ENCODE measurements at places on chromosomes 11 and 22.
A peak's percentile ranks its signal among the peaks of the same experiment; 100 is the strongest.

DNA sequence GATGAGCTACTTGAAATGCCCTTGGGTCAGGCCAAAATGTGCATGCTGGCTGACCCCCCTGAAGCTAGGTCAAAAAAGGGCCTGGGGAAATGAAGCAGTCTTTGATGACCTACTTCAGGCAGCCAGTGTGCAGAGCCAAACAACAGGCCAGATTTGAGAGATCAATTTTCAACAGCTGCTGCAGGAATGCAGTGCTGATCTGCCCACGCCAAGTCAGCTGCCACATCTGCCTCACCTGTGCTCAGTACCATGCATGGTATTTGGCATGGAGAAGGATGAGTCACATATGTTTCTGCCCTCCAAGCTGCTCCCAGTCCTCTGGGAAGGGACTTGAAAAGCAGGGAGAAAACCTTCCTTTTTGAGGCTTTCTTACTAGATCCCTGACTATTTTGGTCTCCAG, 35.8 kb downstream of the MTNR1B start:
- no peak for DNase-seq

- no peak for DNase-seq
Measured at GRCh38 chr11:94519478-94520084, 7.3 kb downstream of the C11orf97 start.

DNA sequence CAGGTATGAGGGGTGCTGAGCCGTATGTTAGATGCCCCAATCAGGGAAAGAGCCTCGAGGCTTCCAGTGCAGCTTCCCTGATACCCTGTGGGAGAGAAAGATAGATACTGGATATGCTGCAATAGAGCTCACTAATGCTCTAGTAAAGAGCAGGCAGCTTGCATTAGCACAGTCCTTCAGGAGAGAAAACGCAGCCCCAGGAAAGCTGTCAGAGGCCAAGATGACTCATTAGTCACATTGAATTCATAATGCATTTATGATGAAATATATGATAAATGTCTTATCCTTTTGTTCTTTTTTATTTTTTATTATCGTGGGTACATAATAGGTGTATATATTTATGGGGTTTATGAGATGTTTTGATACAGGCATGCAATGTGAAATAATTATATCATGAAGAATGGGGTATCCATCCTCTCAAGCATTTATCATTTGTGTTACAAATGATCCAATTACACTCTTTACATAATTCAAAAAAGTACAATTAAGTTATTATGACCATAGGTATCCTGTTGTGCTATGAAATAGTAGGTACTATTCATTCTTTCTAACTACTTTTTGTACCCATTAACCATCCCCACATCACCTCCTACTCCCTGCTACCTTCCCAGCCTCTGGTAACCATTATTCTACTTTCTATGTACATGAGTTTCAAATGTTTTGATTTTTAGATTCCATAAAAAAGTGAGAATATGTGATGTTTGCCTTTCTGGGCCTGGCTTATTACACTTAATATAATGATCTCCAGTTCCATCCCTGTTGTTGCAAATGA, 94.5 kb upstream of the TOP3B start:
- DNase-seq = no peak

- DNase-seq = no peak
Measured at GRCh38 chr11:93654226-93654625, 7.3 kb upstream of the CEP295 start.

- DNase-seq = no peak
Measured at GRCh38 chr11:12359761-12360160, 17.6 kb upstream of the PARVA start.

DNA sequence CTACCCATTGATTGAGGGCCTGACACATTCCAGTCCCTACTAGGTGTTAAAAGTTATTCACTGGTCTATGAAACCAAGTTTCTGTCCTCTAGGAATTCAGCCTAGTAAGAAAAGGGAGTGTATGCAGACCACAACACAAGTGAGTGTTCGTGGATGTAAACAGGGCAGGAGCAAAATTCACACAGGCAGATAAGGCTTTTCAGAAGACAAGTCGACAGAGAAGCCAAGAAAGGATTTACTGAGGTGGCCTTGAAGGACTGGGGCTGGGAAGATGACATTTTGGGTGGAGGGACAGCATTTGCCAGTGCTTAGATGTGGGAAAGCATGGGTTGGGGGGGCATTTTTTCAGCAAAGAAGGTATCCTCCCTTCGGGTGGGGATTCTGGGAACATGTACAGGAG, 76.2 kb downstream of the TSPAN18 start:
- DNase-seq = no peak

GRCh38 chr11:32487270-32487669, 51.9 kb upstream of the WT1 start:
- DNase-seq = no peak

DNA sequence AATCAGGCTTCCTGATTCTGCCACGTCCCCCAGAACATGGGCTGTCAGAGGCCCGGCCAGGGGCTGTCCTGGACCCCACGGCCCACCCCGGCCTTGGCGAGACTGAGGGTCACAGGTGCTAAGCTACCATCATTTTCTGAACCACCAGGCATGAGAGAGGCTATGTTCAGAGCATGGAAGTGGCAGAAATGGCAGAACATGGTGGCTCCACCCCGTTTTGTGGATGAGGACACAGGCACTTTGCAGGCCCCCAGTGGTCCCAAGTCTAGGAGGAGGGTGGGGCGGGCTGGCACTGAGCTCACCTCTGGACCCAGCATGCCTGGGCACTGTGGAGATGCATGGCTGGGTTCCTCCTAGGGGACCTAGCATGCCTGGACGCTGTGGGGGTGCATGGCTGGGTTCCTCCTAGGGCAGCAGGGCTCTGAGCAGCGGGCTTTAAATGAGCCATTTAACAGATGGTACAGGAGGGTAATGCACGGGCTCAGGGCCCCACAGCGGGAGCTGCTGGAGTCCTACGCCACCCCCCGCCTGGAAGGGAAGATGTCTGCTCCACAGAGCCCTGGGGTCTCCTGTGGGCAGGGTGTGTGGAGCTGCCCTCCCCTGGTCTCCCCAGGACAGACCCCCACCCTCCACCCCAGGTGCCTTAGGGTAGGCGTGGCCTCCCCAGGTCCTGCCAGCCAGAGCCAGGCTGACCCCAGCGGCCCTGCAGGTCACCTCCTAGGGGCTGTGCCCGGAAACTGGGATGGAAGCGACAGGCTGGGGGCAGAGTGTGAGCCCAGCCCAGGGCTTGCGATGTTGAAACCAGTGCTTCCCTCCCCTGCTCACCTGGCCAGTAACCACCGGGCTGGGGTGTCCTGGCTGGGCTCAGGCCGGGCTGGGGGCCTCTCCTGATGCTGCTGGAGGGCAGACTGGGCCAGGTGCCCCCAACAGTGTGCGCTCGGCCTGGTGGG, 6.1 kb upstream of the MUC5AC start:
- DNase-seq = no peak

- DNase-seq = no peak
Measured at GRCh38 chr22:46175631-46176030, 25.3 kb downstream of the PPARA start.

DNA sequence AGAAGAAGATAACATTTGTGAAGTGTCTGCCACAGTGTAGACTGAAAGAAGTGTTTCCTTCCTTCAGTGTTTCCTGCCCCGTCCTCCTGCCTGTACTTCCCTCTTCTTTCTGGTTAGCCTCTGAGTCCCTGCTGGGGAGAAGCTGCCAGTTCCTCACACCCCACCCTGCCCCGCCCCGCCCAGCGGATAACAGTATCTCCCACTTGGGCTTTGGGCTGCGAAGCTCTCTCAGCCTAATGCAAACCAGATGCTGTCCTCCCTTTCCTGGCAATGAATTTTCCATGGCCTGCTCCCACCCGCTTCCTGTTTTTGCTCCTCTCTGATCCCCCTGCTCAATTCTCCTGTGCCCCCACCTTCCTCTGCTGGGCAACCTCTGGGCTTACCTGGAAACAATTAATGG, 5.2 kb upstream of the RAB3IL1 start:
- peak; percentile 55 for DNase-seq

- peak; percentile 10 for DNase-seq
Measured at GRCh38 chr11:116344601-116345000, 428.2 kb downstream of the BUD13 start.

DNA sequence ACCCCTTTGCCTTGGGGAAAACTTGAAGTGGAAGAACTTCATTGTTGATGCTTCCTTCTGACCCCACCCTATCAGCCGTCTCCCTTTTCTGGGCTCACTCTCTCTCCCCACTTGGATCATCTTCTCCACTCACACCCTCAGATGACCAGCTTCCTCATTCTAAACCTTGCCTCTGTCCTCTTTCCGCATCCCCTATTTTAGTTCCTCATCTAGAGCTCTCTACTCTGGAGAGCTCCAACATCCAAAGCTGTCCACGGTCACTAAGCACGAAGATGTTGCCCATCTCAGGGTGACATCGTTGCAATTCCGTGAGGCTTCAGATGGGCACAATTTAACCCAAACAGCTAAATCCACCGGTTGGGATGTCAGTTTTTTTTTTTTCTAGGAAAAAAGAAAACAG, 31.6 kb upstream of the ME3 start:
- DNase-seq = no peak

GRCh38 chr11:108927791-108928545, 263.1 kb downstream of the DDX10 start:
- DNase-seq = no peak

DNA sequence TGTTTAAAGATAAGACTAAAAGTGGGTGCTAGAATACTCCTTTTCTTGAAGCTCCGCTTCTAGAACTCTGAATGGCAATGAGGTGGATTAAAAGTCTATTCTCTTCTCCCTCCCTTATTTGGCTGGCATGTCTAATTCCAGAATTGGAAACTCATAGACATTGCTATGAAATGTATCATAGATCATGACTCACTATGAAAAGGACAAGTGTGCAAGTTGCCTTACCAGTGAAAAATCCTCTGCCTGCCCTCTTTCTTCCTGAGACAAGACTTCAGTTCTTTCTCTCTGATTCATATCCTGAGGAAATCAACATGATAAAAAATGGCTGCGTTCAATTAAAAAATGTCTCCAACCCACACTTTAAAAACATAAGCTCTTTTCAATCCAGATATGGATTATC, 73.2 kb upstream of the BLID start:
- DNase-seq = no peak

- no peak for DNase-seq
Measured at GRCh38 chr11:119589001-119589400, 140.0 kb downstream of the NECTIN1 start.

DNA sequence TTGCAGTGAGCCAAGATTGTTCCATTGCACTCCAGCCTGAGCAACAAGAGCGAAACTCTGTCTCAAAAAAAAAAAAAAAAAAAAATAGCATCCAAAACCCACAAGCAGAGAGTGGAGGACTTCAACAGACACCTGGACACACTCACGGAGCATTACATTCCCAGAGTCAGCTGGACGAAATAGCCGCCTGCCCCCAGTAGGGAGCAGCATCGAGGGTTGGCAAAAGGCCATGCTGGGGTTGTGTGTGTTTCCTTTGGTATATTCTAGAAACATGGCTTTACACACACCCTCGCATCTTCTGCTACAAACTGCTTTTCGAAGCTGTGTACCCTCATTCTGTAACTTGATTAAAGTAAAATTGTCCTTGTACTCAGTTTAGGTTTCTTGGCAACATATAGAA, 5.3 kb downstream of the ADA2 start:
- DNase-seq = no peak

DNA sequence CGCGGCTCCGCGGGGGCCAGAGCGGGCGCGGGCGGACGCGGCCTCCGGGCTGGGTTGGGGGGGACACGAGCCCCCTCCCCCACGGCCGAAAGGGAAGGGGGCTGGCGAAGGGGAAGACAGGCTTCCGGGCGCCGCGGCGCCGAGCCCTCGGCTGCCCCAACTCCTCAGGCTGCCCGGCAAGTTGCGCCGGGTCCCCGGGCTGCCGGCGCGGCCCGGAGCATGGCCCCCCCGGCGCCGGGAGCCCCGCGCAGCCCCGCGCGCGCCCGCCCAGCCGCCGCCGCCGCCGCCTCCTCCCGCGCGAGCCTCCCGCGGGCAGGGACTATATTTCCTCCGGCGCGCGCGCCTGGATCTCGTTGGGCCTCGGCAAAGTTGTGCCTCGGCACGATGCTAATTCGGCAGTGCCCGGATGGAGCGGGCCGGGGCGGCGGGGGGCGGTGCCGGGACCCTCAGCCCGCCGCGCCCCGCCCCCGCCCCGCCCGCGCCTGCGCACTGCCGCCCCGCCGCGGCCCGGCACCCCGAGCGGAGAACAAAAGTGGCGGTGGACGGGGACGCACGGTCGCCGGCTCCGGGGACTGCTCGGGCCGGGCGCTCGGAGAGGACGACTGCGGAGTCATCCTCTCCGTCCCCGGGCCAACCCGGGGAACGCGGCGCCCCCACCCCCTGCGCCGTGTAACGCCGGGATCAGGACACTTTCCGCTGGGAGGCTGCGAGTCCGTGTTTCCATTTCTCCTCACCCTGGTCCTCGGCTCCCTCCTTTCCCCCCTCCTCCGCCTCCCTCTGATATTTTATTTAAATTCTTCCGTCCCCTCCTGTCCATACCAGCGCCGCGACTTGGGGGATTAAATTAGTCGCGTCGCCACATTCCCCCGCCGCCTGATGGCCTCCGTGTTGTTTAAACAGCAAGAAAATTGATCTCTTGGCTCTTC, at the start of gene PHF21B:
Gene PHF21B, minus strand, starts transcription at position 400 of the 926 bp plus-strand sequence. CDS start 456 bp downstream, outside the sequence.
- no peak for DNase-seq

DNA sequence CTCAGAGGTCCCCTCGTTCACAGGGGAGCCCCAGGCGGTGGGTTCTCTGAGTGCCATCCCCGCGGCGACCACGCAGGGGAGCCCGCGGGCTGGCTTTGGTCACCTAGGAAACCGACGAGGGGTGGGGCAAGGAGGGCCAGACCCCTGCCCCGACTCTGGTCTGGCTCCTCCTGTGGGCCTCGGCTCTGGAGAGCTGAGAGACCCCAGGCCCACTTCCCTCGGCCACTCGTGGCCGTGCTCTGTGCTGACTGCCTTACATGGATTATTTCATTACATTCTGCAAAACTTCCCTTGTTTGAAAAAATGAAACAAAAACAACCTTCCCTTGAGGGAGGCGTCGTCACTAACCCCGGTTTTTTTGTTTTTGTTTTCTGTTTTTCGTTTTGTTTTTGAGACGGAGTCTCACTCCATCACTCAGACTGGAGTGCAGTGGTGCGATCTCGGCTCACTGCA, 15.1 kb upstream of the CYTH4 start:
- no peak for DNase-seq

DNA sequence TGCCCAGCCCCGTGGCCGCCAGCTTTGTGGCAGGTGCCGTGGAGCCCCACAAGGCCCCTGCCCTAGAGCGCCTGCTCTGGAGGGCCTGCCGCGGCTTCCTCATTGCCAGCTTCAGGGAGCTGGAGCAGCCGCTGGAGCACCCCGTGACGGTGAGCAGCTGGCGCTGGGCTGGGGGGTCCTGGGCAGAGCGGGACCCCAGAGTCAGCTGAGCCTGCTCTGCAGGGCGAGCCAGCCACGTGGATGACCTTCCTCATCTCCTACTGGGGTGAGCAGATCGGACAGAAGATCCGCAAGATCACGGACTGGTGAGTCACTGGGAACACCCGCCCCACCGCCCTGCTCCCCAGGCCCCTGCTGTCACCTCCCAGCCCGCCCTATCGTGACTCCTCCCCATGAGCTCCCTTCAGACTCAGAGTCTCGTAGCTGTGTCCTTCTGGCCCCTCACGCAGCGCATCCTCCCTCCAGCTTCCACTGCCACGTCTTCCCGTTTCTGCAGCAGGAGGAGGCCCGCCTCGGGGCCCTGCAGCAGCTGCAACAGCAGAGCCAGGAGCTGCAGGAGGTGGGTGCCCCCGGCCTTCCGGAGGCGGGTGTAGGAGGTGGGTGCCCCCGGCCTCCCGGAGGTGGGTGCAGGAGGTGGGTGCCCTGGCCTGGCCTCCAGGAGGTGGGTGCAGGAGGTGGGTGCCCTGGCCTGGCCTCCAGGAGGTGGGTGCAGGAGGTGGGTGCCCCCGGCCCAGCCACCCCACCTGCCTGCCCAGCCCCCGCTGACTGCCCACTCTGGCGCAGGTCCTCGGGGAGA, 4.7 kb downstream of the TCIRG1 start:
- no peak for DNase-seq
